ENCODE measurements at places on chromosomes 7 and 10.

- DNase-seq: no peak
Observed at GRCh38 chr7:140417456-140418155, 13.7 kb downstream of the RAB19 start.

GRCh38 chr7:112362053-112362650 is 88.1 kb upstream of the IFRD1 start:
- no peak for DNase-seq

- no peak for DNase-seq
Observed at GRCh38 chr10:19498393-19499290, 317.6 kb upstream of the PLXDC2 start.

DNA sequence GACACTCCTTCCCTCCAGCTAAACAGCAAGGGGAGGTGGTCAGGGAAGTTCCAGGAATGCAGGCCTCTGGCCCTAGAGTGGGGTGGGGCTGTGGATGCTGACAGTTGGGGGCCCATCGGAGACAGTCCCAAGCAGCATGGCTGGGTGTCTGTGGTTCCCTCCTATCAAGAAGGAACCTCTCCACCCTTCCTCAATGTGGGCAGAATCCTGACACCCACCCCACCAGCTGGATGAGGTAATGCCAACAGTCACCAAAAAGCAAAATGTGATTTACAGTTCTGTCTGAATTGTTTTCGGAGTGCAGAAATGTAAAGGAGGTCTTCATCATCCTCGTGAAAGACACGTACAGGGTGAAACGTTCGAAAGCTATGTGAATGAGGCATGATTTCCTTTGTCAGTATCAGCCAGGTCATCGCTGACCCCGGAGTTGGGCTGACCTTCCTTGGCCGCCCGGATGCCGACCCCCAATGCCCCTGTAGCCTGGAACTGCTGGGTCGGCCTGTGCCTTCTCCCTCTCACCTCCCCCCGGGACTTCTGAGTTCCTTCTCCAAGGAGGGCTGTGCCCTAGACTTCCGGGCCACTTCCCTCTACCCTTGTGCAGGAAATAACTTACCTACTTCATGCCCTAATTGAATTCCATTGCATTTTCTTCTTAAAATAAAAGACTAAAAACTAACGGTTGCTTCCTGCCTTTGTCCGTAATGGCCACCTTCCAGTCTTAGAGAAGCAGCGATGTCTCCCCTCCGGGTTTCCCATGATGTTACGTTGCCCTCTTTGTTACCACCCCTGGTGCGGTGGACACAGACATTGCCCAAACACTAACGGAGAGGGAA is 24.5 kb downstream of the FOXK1 start:
- DNase-seq: no peak

DNA sequence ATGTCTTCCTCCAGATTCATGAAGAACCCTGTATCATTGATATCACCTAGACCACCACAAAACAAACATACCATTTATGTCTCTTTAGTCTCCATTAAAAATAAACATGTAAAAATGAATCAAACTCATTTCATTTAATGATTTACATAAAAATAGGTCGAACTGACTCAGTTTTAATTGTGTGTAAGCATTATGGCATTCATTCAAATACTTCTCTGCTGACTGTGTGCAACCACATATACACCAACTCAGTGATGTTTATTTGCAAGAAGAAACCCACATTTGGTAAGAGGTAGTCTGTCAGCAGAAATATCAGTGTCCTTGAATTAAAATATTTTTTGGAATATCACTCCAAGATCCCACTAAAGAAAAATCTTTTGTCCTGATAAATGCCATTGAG is 30.5 kb downstream of the ABCB1 start:
- DNase-seq: no peak

- no peak for DNase-seq
Observed at GRCh38 chr7:31432176-31432575, 81.7 kb upstream of the ITPRID1 start.

- peak; percentile 59 for DNase-seq
Observed at GRCh38 chr10:133276435-133277201, at the start of gene ADAM8. Gene ADAM8, minus strand, starts transcription at chr10:133276868. Its CDS starts 51 bp downstream, at chr10:133276817.

- peak; percentile 32 for DNase-seq
Observed at GRCh38 chr10:78148216-78148960, 114.7 kb downstream of the RPS24 start.

DNA sequence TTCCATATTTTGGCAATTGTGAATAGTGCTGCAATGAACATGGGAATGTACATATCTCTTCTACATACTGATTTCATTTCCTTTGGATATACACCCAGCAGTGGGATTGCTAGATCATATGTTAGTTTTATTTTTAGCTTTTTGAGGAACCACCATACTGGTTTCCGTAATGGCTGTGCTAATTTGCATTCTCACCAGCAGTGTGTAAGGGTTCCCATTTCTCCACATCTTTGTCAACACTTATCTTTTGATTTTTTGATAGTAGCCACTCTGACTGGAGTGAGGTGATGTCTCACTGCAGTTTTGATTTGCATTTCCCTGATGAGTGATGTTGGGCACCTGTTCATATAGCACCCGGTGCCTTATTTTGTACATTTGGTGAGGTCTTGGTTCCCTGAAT is 519.6 kb downstream of the REEP3 start:
- no peak for DNase-seq

DNA sequence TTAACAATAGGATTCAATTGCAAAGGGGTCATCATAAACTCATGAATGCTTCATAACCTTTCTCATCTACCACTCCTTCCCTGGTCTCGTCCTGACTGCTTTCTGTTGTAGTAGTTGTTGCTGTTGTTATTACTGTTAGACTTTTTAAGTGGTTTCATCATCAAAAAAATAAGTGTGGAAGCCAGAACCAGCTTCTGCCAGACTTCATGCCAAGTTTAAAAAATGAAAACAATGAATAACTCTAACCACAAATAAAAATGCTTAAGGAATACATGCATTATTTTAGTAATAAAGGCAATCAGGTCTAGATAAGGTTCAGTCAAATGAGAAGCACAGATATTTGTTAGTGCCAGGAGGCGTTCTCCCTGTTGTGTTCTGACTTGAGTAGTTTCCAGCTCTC is 85.4 kb downstream of the PCLO start:
- DNase-seq: no peak

- no peak for DNase-seq
Observed at GRCh38 chr7:46912692-46913091, 669.2 kb downstream of the TNS3 start.

GRCh38 chr7:121366852-121367431 is 29.2 kb downstream of the FAM3C start:
- DNase-seq: no peak

DNA sequence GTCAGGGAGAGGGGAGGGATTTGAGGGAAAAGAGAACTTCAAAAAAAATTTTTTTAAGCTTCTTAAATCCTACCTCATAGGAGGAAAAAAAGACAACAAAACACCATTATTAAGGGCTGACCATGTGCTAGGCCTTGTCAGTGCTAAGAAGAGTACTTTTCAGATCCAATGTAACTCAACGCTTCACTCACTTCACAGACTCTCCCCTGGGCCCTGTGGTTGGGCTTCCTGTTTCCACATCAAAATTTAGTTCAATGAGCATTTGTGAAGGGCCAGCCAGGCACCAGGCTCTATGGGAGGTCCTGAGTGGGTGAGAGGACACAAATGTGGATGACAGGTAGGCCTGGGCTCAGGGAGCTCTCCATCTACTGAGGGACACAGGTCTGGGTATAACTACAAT is 249.8 kb downstream of the PTEN start:
- DNase-seq: no peak

DNA sequence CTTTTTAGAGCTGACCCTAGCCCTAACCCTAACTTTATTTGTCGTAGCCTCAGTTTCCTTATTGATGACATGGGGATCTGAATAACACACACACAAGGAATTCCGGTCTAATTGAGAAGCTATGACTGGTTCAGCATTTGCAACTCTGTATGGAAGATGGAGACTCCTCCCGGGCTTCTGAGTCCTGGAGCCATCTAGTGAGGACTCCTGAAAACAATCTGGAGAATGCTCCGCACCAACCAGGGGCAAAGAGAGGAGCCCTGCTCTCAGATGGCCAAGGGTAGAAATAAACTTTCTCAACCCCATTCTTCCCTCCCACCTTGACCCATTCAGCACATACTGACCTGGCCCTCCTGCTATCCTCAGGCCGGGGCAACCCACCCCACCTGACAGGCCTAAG is 26.4 kb downstream of the MBL2 start:
- DNase-seq: no peak

DNA sequence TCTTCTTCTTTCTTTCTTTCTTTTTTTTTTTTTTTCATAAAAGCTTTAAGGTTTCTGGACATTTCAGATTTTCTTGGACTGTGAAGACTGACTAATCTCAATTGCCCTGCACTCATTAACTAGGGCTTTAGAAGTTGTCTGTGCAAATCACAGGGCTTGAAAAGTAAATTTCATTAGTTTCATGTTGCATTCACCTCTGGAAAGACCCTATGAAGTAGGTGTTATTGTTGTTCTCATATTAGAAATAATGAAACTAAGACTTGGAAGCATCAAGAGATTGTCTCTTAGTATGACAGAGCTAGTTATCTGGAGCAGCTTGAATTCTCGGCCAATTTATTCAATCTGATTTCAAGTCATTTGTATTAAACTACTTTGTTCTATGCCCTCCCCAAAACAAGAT is 28.2 kb upstream of the SEMA3D start:
- DNase-seq: no peak

GRCh38 chr10:30241422-30242110 is 107.5 kb downstream of the MTPAP start:
- no peak for DNase-seq

GRCh38 chr7:6529643-6530042 is 21.6 kb downstream of the GRID2IP start:
- no peak for DNase-seq

DNA sequence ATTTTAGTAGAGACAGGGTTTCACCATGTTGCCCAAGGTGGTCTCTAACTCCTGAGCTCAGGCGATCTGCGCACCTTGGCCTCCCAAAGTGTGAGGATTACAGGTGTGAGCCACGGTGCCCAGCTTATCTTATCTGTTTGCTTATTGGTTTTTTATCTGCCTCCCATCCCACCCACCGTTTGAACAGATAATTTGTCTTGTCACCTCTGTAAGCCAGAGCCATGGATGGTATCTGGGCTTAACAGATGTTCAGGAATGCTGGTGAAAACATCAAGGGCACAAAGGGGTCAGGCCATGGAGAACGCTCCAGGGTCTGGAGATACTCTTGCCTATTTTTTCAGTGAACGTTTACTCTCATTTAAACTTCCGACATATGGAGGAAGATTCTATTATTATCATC is 12.0 kb upstream of the NDST2 start:
- no peak for DNase-seq

GRCh38 chr10:122375679-122376160 is 1.2 kb downstream of the PLEKHA1 start:
- DNase-seq: no peak

- DNase-seq: no peak
Observed at GRCh38 chr7:36766451-36766850, 42.2 kb upstream of the AOAH start.

DNA sequence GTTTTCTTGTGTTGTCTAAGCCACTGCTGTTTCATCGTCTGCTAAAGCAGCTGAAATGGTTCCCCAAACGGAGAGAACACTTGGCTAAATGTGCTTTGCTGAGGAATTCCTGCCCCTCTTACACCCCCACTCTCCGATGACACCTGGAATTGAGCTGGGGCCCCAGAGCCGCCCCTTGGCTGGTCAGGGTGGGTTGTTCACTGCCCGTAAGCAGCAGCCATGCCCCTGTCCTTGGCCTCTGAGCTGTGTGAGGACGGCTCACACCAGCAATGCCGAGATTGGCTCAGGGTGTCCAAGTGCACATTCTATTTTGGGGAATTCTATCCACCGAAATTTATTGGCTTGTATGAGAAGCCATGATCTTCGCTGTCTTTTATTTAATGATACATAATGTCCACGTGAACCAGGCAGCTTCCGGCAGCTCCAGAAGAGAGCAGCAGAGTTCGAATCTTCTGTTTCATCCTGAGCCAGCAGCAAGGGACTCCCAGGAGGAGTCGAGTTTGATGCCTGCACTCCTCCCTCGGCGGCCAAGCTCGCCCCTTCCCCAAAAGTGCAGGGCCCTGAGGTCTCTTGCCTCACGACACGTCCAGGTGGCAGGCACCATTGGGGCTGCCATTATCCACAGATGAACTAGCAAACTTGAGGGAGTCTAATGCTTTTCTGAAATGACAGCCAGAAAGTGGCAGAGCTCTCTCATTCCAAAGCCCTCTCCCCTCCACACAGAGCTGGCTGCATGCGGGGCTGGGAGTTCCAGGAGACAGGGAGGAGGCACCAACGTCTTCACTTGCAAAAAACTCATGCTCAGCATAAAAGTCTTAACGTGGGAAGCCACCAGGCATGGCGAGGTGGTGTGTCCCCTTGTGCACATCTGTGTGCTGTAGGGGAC is 114.0 kb downstream of the WDR37 start:
- DNase-seq: no peak

- DNase-seq: no peak
Observed at GRCh38 chr7:155961241-155962190, 149.3 kb upstream of the SHH start.

DNA sequence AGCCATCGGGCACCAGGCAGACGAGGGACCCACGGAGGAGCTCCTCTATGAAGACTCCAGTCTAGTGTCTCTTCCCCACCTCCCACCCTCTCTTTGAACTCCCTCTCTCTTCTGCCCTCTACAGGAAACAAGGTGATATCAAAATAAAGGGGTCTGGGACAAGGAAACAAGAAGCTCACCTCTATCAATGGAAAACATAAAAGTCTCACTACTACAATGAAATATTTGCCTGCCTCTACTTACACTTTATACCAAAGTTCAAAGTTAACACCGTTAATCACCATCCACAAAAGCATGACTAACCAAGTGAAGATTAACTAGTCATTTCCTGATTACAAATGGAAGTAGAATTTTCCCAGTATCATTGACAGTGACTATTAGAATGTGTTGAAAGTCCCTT is 82.2 kb downstream of the PARD3 start:
- no peak for DNase-seq

DNA sequence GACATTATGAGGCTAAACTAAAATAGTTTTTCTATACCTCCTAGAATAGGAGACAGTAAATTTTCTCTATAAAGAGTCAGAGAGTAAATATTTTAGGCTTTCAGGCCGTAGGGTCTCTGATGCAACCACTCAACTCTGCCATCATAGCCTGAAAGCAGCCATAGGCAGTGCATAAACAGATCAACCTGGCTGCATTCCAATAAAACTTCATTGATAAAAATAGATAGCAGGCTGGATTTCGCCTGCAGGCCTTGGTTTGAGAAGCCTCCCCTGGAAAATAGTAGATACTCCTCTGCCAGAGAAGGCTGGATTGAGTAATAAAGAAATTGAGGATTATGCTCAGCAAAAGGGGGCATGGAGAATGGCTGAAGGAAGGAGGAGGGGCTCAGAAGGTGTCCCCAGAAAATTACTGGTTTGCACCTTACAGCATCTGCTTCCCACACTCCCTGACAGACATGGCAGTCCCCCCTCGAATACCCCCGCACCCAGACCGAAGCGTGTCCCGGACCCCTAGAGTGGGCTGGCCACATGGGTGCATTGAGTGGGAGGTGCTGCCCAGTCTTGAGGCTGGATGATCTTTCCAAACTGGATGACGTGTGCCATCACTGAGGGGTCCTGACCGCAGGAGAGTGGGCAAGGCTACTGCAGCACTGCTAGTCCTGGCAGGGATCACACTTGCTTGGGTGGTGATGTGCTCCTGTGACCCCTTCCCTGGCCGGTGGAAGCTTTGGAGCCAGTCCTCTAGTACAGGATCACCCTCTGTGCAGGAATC is 126.6 kb downstream of the PTPN20 start:
- DNase-seq: no peak

Data from suprapubic skin (tissue), 4 donors.